ENCODE measurements at places on chromosomes 11 and 22. TPM values are rescaled to one million over a fixed set of nuclear protein-coding genes. Genes with fewer than 3 reads are reported as not detected.

Gene LPXN
- total RNA-seq, result 7.4 TPM

Gene TCN1
- total RNA-seq, result 0.10 TPM

Gene OR4D5
- not detected for total RNA-seq

Gene DEUP1
- total RNA-seq, result not detected

Gene RHOD
- total RNA-seq, result 13.4 TPM

Gene HEPN1
- 0.33 TPM for total RNA-seq

Gene MEI1
- total RNA-seq, result 0.96 TPM

Gene DDI1
- not detected for total RNA-seq

Gene CHST1
- total RNA-seq, result 90.7 TPM

Gene SLCO2B1
- 0.57 TPM for total RNA-seq

Gene COMMD9
- 51.0 TPM for total RNA-seq

Gene GAS2L1
- 27.2 TPM for total RNA-seq

Gene LRRC56
- 1.3 TPM for total RNA-seq
